Fibroblast of lung (primary cell): ENCODE measurements at places on chromosomes 11 and 22.
A peak's percentile ranks its signal among the peaks of the same experiment; 100 is the strongest.

GRCh38 chr22:41551877-41552582, 7.8 kb upstream of the POLR3H start:
- DNase-seq: no peak

DNA sequence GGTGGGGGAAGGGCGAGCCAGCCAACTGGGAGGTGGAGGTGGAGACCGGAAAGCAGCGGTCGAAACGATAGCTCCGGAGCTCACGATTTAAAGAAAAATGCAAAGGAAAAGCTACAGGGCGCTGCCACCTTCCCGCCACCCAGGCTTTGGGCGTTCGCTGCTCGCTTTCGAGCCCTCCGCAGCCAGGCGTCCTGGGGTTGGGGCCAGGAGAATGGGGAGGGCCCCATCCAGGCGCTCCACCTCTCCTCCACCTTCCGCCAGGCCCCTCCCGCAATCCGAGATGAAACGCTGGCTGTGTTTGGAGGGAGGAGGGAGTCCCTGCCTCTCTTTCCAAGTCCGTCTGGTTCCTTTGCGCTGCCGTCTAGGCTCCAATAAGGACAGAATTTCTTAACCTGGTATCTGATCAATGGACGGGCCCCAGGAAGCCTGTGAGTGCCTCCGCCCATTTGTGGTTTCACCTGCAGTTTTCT, 483 bp upstream of the ABTB2 start:
- DNase-seq: peak; percentile 76

DNA sequence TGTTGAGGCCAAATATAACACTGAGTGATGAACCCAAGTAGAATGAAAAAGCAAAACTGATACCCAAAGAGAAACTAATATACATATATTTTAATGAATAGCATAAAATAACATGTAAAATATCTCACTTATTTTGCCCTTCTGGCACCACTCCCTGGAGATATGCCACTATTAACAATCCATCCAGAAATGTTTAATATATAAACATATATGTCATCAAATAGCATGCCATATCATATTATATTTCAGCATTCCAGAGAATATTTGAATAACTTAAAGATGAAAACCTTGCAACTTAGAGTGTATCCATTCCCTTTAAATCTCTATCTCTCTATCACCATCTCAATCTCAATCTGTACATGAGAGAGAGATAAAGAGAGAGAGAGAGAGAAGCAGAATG, 1073.3 kb upstream of the RAG2 start:
- no peak for DNase-seq

DNA sequence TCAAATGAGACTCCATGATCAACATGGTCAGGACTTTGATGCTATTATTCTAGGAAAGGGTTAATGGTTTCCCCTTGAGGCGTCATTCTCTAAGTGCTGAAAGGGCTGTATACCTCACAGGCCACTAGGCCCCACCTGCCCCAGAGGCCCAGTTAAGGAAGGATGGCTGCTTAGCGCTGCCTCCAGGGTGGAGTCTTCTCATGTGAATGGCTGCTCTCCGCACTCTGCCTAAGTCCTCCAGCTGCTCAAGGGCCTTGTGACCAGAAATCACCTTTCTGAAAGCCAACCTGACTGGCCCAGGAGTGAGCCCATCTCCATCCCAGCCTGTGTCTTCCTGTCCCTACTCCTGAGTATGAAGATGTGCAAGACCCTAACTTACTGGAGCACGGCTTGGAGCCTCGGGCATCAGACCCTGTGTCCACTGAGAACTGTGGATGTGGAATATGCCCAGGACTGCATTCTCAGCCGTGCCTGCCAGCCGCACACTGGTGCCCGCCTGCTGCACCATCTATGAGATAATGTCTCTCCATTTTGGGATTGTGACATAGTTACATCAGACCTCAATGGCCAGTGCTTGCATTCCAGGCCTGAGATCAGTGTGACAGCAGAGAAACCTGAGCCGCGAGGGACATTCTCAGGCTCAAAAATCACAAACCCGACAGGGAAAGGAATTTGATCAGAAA, 51.0 kb downstream of the SNX19 start:
- DNase-seq: no peak

DNA sequence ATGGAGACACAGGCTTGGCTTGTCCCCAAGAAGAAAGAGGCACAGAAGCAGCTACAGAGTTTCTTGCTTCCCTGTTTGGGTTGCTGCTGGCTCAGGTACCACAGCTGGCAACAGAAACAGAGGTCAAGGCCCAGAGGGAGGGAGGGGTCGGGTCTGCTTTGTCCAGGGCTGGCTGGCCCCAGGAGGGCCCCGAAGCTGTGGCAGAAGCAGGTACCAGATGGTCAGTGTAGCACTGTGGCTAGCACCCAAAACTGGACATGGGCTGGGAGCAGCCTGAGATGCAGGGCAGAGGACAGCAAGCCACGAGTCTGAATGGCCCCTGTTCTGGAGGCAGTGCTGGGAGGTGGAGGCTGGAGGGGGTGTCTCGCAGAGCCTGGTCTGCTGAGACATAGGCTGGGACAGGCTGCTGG, 52.3 kb upstream of the CCDC188 start:
- DNase-seq: no peak

DNA sequence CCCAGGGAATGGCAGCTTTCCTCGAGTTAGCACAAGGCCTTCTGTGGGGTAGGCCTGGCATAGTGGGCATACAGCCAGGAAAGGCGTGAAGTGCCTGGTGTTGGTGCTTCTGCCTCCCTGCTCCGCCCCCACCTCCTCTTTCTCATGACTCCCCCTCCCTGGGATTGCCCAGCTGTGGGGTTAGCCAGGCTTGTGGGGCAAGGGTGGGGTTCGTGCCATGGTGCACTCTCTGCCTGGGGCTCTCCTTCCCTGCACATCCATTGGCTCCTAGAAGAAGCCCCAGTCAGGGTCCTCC, 236.8 kb upstream of the NCAM1 start:
- no peak for DNase-seq

- DNase-seq: peak; percentile 78
Measured at GRCh38 chr11:122803306-122803705, 35.0 kb upstream of the CRTAM start.

- peak; percentile 13 for DNase-seq
Measured at GRCh38 chr22:50581950-50582492, 628 bp downstream of the CHKB start.

- peak; percentile 75 for DNase-seq
Measured at GRCh38 chr11:9150501-9150900, 59.1 kb upstream of the SCUBE2 start.

DNA sequence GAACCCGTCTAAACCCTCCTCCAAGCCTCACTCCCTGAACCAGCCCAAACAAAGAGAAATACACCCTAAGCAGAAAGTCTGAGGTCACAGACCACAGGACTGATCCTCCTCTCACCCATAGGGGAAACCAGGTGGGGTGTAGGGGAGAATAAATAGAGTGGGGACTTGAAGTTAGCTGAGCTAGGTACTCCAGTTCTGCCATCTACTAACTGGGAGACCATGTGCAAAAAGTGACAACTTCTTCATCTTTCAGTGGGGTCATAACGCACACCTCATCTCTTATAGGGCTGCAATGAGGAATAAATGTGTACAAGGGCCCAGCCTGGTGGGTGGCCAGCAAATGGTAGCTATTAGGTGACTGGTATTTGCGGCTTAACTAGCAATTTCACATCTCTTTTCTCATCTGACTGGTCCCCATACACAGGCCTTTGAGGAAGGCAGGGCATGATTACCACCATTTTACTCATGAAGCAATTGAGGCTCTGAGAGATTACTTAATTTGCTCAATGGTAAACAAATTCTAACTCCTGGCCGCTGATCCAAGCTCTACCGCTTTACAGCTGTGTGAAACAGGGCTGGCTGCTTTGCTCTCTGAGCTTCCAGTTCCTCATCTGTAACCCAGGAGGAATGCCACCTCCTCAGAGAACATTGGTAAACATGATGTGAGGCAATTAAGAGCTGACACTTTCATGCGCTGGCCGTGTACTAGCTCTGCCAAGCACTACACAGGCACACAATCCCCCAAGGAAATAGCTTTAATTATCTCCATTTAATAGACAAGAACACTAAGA, 16.6 kb downstream of the TBC1D10A start:
- DNase-seq: peak; percentile 78

GRCh38 chr22:50585238-50585637, 2.6 kb upstream of the CHKB start:
- no peak for DNase-seq

- DNase-seq: peak; percentile 6
Measured at GRCh38 chr11:26143566-26144290, 188.2 kb upstream of the ANO3 start.

- DNase-seq: peak; percentile 29
Measured at GRCh38 chr22:35375031-35375430, 5.9 kb upstream of the HMOX1 start.

DNA sequence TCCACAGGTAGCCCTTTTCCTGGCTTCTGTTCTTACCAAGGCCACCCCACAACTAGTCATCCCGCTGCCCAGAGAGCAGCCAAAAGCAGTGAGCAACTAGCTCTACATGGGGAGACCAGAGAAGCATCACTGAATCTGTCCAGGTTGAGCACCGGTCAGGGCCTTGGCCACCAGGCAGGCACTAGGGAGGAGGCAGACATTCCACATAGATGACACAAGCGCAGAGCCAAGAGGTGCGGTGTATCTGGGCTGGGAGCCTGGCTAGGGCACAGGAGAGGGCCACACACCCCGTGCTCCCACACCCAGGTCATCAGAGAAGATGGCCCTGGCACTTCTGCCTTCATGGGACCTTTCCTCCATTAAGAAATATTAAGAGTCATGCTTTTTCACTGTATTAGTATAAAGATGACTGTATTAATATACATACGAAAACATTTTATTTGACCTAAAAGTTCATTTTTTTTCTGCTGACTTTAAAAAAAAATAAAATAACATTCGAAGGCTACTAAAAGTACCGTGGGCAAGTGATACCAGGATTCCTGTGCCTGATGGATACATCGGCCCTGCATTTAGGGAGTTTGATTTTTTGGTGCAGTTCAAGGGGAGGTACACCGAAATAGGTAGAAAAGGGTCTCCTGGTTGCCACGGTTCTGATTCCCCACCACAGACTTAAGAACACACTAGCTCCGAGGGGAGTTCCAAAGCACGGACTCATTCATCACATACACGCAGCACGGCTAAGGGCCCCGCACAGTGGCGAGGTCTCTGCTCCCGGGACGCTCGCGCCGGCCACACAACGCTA, 1.2 kb downstream of the DGCR2 start:
- peak; percentile 67 for DNase-seq

GRCh38 chr11:101974255-101974654, 57.9 kb upstream of the ANGPTL5 start:
- DNase-seq: peak; percentile 3

DNA sequence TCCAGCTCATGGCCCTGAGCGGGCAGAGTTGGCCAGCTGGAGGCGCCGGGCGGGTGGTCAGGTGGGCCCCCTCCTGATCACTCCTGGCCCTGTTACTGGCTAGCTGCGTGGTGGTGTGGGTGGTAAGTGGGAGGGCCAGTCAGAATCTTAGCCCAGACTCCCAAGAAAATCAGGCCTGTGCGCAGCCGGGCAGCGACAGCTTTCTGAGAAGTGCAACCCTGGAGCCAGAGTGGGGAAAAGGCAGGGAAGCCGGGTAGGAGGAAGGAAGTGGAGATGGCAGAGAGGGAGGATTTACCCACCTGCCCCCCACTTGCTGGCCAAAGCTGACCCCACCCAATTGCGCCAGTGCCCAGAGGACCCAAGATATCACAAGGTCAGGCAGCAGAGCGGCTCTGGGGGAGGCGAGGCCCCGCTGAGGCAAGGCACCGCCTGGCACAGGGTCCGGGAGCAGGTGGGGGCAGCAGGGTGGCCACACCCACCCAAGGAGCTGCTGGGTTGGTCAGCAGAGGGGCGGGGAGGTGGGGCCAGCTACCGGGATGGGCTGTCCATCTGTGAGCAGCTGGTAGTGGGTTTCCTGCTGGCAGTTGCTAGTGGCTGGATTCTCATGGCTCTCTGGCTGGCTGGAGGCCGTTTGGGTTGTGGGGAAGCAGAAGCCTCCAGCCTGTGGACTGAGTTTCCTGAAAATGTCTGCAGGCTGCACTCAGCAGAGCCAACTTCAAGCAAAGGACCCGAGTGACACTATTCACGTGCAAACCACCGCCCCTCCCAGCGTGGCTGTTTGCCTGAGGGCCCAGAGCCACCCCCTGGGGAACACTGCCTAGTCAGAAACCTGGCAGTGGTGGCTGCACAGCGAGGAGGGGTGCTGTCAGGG, 196.4 kb downstream of the IGLL1 start:
- DNase-seq: no peak

- DNase-seq: peak; percentile 44
Measured at GRCh38 chr11:6611092-6611962, 689 bp downstream of the TAF10 start.

DNA sequence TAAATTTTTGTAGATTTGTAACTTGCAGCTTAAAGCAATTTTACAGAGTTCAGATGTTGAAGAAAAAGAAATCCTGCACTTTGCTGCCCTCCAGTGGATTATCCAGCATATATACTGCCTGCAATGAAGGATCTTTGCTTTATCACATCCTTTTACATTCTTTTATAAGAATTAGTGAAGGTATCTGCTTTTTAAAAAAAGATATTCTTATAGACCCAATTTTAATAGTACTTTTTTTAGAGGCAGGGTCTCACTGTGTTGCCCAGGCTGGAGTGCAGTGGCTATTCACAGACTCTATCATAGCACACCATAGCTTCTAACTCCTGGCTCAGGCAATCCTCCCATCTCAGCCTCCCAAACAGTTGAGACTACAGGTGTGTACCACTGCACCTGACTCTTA, 60.7 kb downstream of the TTC17 start:
- peak; percentile 67 for DNase-seq

DNA sequence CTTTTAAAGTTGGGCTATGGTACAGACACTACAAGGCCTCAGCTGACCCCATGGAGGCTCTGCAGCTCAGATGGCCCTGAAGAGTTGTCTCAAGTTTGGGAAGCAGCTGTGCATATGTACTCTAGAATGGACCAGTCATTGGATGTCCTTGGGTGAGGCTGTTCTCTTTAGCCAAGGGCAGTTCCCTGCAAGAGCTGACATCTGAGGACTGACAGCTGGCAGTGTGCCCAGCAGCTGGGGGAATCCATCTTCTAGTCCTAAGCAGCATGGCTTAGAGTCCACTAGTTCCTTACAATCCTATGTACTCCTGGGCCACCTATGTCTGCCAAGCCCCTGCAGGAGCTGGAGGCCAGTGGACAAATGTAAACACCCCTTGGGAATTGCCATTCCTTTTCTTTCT, 76.5 kb downstream of the C11orf91 start:
- DNase-seq: peak; percentile 48

DNA sequence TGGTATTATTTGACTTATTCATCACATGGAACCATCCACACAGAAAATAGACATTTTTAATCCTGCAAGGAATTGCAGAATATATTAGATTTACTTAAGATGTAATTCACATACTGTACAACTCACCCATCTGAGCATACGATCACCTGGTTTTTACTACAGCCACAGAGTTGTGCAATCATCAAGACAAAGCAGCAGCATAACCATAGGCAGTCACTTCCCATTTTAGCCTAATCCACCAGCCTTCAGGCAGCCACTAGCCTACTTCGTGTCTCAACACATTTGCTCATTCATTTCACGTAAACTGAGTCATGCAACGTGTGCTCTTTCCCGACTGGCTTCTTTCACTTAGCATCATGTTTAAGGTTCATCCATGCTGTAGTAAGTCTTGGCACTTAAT, 23.0 kb downstream of the PIWIL3 start:
- no peak for DNase-seq
